ENCODE measurements at places on chromosomes 12 and 14. TPM values are rescaled to one million over a fixed set of nuclear protein-coding genes. Genes with fewer than 3 reads are reported as not detected.

The IL23A gene
- 0.29 TPM for total RNA-seq

The GRIP1 gene
- total RNA-seq, result not detected

The ASPG gene
- total RNA-seq, result 0.34 TPM

The KITLG gene
- 10.4 TPM for total RNA-seq

The ACOT6 gene
- not detected for total RNA-seq

The DLGAP5 gene
- 91.2 TPM for total RNA-seq

DNA sequence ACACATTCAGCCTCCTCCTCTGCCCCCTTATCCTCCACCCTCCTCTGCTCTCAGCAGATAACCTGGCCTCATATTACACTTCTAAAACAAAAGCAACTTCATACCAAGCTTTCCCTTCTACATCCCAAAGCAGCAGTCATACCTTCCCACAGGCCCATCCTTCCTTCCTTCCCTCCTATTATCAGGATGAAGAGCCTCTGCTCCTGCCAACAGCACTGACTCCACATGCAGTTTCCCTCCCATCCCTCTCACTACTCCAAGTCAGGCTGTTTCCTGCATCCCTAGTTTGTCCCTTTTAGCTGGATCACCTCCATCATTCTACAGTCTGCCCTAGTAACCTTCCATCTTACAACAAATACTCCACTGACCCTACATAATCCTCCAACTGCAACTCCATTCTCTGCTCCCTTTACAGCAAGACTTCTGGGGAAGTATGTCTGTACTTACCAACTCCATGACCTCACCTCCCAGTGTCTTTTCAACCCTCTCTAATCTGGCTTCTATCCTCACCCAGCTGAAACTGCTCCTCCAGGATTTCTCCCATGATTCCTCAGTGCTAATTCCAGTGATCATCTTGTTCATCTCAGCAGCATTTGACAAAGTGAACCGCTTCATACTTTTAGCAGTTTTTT is 4.9 kb upstream of the YEATS4 start:
- no peak for DNase-seq

GRCh38 chr12:131851741-131852550 is 23.8 kb downstream of the MMP17 start:
- DNase-seq, result no peak

DNA sequence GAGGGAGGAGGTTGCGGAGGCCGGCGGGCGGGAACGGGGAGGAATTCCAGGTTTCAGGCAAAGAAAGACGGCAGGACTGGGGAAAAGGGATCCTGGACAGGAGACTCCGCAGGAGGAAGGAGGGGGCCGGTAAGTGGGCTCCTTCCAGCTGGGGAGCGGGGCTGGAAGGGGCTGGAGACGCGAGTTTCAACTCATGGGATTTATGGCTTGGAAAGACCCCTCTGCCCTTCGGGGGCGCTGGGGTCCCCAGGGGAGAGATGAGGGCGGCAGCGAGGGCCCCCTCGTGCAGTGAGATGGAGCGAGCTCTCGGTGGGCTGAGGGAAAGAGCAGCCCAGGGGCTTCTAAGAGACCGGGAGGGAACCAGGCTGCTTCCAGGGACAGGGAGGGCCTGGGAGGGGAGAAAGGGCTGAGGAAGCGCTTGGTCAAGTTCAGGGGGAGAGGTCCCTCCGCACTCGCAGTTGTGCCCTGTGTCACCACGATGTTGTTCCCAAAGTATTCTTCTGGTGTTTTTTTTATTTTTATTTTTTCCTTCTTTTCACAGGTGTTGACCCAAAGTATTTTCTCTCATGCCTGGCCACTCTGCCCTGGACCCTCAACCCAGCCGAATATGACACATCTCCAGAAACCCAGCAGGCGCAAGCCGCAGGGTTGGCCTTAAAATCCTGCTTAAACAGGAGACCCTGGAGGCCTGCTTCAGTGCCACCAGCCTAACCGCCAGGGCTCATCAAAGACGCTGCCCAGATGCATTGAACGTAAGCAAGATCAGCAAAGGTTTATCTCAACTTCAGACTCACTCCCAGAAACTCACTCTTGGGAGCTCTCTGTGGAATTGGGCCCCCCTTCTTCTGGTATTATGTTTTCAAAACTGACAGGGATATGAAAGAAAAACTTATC is 16.1 kb downstream of the TNFAIP2 start:
- DNase-seq, result no peak

DNA sequence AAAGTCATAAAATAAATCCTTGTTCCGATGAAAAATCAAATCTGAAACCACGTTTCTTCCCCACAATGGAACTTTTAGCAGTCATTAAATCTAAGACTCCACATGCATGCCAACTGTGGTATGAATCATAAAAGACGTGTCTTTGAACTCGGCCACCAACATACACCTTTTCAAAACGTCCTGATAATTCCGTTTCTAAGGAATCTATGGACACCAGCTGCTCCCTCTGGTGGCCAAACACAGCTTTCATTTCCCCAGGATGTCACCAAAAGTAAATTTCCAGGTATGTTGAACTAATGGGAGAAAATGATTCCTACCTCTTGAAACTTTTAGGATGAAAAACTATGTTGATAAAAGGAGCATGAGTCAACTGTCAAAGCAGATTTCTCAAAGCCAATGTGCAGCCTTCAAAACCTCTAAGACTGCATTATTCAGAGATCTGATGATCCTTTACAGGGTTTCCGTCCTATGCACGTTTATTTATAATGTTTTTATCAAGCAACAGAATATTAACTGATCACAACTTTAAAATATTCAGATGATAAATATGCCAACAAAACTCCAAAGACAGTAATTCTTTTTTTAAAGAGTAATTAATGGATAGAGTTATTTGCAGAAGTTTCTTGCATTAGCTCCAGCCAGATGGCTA is 96.2 kb downstream of the CIT start:
- DNase-seq, result peak; percentile 40

DNA sequence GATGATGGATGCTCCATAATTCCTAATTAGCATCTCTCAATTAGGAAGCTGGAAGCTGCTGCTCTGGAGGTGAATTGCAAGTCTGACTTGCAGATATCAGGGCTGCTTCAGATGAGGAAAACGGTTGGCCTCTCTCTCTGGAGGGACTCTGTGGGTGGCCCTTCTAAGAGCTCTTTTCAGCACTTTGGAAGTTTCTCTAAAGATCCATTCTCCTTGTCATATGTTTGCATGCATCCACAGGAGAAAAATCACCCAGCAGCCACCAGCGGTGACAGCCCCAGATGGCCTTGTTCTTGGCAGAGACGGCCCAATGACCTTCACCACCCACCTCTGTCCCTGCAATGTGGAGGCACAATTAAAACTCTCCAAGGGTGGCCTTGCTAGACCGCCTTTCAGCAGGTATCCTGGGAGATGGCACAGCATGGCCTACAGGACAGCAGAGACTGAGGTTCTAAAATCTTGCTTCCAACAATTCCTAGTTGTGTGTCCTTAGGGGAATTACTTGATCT is 42.3 kb downstream of the KSR2 start:
- no peak for DNase-seq

DNA sequence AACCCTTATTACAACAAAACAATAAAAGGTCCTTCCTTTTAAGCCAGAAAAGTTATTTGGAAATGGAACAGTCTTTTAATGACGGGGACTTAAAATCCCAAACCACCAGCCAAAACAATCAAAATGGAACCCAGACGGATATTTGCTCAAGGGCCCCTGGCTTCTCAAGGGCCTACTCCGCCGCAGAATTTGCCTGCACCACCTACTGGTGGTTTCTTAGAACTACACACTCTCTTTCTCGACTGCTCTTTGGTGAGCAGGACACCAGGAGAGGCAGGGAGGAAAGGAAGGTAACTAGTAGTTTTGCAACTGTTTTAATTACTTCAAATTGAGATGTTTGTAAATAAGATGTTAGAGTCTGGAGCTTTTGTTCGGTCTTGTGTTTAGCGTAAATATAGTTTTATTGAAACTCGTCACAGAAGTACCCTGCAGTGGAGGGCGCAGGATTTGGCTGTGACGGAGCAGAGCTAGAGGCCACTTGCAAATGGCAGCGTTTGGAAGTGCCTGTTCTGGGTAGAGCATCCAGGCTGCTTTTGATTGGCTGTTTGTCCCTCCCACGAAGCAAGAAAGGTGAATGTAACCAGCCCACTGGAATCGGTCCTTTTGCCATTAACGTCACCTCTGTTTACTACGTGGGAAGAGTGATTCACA is 238.5 kb downstream of the CACNA1C start:
- peak; percentile 41 for DNase-seq

GRCh38 chr12:52837413-52837741 is 3.3 kb upstream of the KRT79 start:
- peak; percentile 90 for DNase-seq

GRCh38 chr12:114209861-114210260 is 196.1 kb downstream of the TBX5 start:
- no peak for DNase-seq

GRCh38 chr14:54221432-54221803 is 175.4 kb upstream of the CDKN3 start:
- no peak for DNase-seq

DNA sequence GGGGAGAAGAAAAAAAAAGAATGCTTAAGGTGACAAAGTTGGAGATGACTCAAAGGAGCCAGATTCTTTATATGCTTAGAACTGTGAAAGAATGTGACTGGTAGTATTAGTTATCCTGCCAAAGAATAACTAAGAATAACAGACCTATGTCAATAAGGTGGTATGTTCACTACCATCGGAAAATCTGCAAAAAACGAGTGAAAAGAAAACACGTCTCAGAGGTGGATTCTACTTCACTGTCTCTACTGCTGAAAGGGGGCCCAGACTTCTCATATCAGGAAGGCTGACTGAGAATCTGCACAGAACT is 64.7 kb downstream of the IPO8 start:
- DNase-seq, result no peak

DNA sequence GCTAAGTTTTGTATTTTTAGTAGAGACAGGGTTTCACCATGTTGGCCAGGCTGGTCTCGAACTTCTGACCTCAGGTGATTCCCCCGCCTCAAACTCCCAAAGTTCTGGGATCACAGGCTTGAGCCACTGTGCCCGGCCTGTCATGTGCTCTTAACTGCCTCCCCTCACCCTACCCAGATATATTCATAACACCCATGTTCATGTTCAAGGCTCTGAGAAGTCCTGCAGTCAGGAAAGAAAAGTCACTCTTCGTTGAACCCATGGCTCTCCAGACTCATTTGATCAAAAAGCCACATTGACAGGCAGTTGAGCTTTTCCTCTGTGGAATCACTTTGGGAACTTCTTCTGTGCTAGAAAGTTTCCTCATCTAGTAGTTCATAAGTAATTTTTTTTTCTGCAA is 545.5 kb upstream of the TBX3 start:
- DNase-seq, result no peak

GRCh38 chr12:27199638-27200300 is 44.3 kb upstream of the STK38L start:
- DNase-seq, result no peak

GRCh38 chr12:5123921-5124320 is 80.2 kb downstream of the KCNA5 start:
- DNase-seq, result no peak

DNA sequence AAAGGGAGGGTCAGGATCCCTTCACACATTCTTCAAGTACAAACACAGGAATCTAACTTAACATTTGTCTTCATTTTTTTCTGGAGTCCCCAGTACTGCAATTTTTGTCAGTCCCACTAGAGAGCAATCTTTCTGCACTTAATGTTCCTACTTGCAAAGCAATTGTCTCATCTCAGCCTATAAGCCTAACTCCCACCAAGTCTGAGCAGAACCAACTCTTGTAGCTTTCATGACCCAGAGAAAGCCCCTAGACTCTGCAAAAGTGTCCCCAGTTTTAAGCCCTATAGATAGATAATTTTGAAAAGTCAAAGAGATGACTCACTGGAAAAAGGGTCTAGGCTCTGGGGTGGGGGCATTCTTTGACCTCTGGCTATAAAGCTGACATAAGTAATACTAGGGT is 1.8 kb upstream of the ZBTB39 start:
- peak; percentile 73 for DNase-seq
